AG10803 (cell line): ENCODE measurements at places on chromosomes 2 and 18.

DNA sequence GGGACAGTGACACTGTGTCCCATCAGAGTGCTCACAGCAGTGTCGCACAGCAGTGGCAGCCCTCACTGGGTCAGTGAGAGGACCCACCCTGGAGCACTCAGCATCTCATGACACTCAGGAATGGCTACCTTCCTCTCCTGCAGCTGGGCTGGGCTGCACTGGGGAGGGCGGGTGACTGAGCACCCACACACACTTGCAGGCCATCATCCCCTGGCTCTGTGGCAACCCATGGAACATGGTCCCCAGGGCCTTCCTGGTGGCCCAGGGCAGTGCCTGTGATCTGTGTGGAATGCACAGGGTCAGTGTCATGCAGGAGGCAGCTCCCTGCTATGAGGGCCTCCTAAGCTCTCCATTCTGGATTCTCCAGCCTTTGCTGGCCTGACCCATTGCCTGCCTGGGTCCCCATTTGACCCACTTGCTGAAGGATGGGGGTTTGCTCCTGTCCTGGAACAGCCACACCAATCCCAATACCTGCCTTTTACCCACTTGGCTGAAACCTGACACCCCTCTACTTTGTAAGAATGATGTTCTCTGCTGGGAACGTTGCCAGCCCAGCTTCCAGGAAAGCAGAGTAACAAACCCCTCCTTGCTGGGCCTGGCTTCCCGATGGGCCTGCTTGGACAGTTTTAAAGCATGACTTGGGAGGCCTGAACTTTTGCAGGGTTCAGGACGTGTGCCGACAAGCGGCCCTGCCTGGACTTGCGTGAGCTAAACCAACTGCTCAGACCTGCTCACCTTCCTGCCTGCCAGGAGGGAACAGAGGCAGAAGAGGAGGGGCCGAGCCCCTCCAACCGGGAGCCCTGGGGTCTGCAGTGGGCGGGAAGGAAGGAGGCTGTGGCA is 13.7 kb downstream of the HS6ST1 start:
- peak; percentile 96 for DNase-seq

- peak; percentile 7 for DNase-seq
Observed at GRCh38 chr18:24567199-24567598, 106.8 kb downstream of the HRH4 start.

GRCh38 chr2:50347358-50348044 is 684.4 kb downstream of the NRXN1 start:
- no peak for DNase-seq

- no peak for DNase-seq
Observed at GRCh38 chr2:191748528-191749180, 70.7 kb downstream of the NABP1 start.

- no peak for DNase-seq
Observed at GRCh38 chr2:1476617-1477195, 63.4 kb downstream of the TPO start.

- peak; percentile 71 for DNase-seq
Observed at GRCh38 chr2:164840930-164841718, 499 bp downstream of the COBLL1 start.

DNA sequence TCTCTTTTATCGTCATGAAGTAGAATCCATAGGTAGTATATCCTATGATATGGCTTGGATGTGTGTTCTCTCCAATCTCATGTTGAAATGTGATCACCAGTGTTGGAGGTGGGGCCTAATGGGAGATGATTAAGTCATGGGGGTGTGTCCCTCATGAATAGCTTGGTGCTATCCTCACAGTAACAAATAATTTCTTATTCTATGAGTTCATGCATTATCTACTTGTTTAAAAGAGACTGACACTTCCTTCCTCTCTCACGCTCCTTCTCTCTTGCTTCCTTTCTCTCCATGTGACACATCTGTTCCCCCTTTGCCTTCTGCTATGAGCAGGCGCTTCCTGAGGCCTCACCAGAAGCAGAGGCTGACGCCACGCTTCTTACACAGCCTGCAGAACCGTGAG is 165.6 kb downstream of the MREG start:
- DNase-seq = no peak

GRCh38 chr2:169050476-169051240 is 18.7 kb upstream of the DHRS9 start:
- no peak for DNase-seq

DNA sequence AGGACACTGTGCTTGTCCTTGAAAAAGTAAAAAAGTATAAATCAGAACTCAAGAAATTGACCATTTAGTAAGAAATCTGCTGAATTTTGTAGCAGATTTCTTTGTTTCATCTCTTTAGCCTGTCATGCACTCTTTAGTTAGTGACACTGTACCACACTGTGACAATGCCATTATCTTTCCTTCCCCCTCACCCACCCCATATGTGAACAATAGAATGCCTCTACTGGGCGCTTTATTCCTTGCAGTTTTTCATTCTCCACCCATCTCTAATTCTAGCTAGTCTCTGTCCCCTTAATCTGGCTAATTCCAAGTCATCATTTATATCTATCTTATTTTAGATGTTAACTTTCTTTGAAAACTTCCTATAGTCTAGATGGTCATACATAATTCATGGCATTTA is 241.0 kb downstream of the LRP1B start:
- no peak for DNase-seq

DNA sequence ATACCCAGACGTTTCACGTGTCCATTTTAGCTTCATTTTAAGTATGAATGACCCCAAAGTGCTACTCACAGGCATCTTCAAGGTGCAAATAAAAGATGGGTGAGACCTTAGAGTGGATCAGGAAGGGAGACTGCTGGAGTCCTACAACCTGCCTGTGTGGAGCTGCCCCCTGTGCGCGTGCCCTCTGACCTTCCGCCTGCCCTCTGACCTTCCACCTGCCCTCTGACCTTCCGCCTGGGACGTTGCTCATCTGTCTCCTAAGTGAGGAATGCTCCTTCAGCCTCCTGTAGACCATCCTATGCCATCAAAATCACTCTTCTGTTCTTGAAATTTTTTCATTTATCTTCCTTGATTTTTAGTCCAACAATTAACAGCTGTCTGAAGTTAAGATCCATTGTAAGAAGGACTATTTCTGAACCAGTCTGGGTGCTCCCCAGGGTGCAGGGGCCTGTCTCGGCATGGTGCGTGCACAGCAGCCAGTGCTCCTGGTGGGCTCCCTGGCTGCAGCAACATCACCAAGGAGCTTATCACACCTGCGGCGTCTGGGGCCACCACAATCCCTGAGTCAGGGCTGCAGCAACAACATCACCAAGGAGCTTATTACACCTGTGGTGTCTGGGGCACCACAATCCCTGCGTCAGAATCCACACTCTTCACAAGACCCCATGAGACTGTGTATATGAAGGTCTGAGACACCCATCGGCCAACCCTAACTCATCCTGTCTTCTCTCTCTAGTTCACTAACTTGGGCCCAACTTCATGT is 86.0 kb downstream of the TPO start:
- no peak for DNase-seq

- DNase-seq = no peak
Observed at GRCh38 chr2:16100006-16100405, 159.7 kb downstream of the MYCN start.

DNA sequence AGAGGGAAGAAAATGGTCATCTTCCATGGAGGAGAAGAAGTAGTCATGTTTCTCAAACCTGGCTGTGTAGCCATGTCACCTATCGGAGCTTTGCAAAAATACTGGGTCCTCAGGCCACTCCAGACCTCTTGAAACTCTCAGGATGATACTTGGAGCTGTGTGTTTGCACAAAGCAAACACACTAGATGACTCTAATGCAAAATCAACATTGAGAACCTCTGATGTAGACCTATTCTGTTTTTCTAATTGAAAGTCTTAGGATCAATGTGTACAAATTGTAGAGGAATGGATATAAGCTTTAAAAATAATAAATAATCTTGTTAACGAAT is 444.3 kb downstream of the RND3 start:
- DNase-seq = no peak

- no peak for DNase-seq
Observed at GRCh38 chr18:50113726-50114125, 81.2 kb downstream of the MYO5B start.

DNA sequence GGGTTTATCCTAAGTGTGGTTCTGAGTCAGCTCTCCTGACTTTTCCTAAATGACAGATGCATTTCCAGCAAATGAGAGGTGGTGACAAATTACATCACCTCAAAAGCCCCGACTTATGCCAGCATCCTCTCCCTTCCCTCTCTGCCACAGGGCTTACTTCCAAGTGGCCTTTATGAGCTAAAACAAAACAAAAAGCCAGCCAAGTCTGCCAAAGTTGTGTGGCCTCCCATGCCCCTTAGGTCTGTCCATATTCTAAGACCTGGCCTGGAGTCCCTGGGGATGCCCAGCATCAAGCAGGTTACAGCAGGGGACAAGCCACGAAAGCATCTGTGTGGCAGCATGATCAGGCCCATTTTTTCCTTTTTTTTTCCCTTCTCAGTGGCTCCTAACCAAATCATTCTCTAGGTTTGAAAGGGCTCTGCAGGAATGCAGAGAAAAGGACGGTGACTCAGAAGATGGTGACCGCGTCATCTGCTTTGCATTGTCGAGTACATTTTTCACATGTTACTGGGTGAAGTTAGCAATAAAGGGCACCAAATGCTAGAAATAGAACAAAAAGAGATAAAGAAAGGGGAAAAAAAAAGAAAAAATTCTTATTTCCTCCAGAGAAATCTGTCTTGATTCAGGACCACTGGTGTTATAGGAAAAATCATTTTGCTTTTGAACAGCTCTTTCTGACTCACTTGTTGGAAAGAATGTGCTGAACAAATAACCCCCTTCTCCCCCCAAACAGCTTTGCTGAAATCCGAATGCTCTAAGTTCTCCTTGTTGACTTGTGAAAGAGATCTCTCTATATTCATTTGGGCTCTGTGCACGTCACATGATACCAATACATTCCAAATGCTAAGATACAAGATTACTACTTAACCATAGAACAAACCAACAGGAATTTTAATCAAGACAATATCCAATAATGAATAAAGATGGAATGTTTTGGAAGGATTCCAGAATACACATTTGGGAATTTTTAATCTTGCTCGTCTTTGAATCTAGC is 178.7 kb downstream of the EN1 start:
- peak; percentile 99 for DNase-seq

GRCh38 chr18:50091509-50092244 is 103.3 kb downstream of the MYO5B start:
- DNase-seq = no peak

DNA sequence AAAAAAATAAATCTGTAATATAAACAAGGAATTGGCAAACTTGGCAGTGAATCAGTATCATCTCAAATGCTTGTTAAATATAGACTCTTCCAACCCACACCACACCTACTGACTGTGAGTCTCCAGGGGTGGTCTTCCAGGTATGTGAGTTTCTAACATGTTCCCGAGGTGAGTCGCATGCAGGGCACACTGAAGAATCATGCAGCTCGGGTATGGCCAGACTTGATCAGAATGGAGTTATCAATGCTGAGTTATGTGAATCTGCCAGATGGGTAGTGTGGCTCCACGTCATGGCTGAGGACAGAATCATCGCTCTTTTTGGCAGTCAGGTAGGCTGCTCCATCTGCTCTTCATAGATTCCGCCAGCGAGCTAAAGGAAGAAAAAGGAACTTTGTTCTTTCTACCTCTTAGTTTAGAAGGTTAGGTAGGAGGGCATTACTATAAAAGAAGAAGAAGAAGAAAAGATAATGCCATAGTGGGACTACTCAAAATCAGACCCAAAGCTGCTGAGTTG is 1279.7 kb upstream of the ZEB2 start:
- no peak for DNase-seq

- no peak for DNase-seq
Observed at GRCh38 chr18:44046376-44046975, 634.2 kb upstream of the SETBP1 start.

DNA sequence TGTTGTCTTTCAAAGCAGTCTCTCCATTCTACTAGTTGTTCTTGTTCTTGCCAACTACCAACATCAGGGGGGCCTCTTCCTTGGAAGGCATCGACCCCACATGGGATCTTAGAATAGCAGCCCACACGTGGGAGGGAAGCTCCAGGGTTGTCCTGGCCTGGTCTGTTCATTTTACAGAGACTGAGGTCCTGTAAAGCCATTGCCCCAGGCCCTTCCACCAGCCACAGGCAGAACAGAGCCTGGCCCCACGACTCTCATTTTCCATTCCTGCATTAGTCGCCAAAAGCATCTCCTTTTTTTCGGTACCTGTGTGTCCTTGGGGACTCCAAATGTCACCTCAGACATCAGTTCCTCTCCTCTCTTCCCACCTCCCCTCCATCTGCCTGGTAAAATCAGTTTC is 28.0 kb downstream of the CNGA3 start:
- no peak for DNase-seq

GRCh38 chr2:192593561-192593960 is 398.8 kb upstream of the TMEFF2 start:
- no peak for DNase-seq

GRCh38 chr2:219689676-219690628 is 62.5 kb downstream of the SLC4A3 start:
- DNase-seq = peak; percentile 75

DNA sequence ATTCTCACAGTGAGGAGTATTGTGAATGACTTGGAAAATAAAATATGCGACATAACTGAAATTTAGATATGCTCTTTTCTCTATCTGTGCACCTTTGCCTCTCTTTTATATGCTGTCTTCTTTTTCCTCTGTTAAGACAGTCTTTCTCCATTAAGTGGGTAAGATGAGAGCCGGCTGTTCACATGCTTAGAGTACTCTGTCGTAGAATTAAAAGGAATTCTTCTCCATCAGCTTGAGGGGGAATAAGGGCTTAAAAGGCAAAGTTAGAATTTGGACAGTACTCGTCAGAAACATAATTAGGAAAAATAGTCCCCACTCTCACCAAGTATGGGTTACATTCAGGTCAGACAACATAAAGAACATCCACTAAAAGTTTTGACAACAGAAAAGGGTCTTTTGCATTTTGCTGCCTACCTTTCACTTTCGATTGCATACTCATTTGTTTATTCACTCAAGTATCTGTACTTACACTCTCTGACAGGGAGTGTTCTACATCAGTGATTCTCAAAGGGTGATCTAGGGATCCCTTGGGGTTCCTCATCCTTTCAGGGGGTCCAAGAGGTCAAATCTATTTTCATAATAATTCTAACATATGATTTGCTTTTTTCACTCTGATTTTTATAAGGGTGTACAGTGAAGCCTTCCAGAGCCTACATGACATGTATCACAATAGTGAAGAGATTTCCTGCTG is 48.0 kb downstream of the ARHGAP15 start:
- DNase-seq = no peak
